ENCODE measurements at places on chromosomes 1 and 21.

GRCh38 chr1:234771642-234772344, 161.8 kb upstream of the IRF2BP2 start:
- no peak for DNase-seq

DNA sequence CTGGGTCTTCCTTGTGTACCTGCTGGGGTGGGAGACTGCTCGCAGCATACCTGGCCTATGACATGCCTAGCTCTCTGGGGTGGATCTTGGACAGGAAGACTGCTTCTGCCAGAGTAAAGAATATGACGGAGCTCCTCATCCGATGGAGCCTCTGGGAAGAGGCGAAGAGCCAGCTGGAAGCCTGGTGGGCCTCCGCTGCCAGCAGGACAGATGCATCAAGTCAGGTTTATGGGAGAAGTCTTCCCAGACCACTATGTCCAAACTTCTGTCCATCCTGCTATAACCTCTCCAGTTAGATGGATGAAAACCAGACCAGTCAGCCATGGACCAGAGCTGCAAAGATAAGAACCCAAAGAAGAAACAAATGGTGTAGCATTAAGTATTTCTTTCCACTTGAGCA, 27.7 kb upstream of the NGF start:
- no peak for DNase-seq

- DNase-seq: no peak
Observed at GRCh38 chr1:81802707-81803430, 2.1 kb downstream of the ADGRL2 start.

DNA sequence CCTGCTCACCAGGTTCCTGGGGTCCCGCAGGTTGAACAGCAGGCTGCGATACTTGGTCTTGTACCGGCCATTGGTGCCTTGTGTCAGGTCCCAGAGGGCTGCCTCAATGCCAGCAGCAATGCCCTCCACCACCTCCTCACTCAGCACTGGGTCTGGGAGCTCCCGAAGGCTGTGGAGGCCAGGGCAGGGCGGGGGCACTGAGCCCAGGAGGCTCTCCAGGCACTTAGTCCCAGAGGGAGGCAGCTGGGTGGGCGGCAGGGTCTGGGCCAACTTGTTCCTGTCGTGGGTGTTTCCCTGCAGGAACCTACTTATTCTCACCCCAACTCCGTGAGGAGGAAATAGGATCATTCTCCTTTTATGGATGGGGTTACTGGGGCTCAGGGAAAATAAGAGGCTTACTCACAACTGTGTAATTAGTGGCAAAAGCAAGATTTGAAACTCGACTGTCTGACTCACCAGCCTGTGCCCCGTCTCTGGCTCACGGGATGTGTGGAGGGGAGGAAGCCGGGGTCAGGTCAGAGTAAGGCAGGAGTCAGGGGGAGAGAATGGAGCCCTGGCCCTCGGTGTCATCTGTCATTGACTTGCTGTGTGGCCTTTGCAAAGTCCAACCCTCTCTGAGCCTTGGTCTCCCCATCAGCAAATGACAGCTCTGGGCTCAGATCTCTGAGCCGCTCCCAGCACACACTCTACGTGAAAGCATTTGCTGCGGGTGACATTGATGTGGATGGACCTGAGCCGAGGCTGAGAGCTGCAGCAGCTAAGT, 17.2 kb downstream of the SPOCD1 start:
- DNase-seq: no peak

GRCh38 chr21:38259665-38260064, 2.9 kb downstream of the KCNJ15 start:
- DNase-seq: no peak

DNA sequence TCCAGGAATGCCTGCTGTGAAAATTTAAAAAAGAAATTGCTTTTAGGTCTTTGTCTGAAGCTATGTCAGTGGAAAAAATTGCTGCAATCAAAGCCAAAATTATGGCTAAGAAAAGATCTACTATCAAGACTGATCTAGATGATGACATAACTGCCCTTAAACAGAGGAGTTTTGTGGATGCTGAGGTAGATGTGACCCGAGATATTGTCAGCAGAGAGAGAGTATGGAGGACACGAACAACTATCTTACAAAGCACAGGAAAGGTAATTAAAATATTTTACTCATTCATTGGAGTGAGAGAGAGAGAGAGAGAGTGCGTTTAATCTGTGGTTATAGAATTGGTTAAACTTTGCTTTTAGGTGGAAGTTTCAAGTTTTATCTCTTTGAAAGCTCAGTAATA, 20.0 kb downstream of the CDC73 start:
- DNase-seq: no peak

DNA sequence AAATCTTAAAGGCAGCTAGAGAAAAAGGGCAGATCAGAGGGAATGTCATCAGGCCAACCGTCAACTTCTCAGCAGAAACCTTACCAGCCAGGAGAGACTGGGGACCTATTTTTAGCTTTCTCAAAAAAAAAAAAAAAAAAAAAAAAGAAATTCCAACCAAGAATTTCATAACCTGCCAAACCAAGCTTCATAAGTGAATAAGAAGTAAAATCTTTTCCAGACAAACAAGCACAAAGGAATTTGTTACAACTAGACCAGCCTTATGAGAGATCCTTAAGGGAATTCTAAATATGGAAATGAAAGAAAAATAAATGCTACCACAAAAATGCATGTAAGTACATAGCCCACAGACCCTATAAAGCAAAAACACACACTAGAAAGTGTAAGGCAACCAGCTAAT, 267.7 kb downstream of the AKT3 start:
- DNase-seq: no peak

DNA sequence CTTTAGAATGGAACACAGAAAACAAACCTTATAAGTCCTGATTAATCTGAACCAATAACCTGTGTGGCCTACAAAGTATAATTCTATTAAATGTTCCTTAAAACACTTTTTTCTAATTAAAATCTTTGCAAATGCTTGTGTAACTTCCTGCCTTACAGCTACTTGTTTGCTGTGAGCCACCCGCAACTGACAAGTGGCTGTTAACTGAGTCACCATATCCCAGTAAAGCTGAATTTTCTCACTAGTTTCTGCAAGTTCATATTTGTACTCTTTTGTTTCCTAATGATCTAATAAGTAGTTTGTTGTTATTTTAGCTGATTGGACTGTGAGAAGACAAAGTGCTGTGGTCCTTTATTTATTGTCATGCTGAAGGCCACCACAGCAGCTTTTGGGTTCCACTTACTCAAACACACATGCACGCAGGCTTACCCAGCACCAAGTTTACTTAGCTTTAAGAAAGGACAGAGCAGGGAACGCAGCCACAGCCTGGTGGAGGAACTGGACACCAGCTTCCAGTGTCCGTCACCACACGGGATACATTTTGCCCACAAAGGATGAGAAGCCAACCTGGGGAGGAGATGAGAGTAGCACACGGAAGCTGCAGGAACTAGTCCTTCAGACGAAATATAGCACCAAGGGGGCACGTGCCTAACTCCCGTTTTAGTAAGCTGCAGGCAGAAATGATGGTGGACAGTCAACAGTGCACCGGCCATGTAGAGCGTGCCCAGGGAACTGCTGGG, 47.8 kb downstream of the LCA5L start:
- no peak for DNase-seq

DNA sequence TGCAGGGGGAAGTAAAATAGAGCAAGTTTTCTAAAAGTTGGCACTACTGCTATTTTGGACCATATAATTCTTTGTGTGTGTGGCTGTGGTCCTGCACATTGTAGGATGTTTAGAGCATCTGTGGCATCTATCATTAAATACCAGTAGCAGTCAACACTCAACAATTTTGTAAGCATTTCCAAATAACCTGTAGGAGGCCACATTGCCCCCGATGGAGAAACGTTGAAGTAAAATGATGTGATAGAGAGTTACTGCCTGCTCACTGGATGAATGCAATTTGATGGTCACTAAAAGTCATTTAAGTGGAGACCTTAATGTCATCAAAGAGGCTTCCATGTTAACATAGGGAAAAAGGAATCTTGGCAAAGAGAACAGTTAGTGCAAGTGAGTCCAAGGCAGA, 560.8 kb downstream of the NEGR1 start:
- no peak for DNase-seq
